ENCODE measurements at places on chromosomes 16 and 17.

DNA sequence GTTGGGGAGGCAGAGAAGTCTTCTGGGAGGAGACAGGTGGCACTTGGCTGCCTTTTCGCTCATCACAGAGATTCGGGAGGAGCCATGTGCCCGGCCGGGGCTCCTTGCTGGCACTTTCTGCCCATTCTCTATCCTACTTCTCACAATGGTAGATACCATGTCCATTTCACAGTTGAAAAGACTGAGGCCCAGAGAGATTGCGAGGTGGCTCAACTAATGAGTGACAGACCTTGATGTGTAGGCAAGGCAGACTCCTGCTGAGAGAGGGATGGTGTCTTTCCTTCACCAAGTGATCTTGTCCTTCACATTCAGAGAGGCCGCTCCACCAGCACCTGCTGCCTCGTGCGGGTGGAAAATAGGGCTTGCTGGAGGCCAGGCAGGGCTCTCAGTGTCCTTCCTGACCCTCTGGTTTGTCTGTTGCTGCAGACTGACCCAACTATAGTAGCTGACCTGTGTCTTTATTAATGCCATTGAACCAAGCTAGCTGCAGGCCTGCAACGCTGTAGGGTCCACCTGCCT, 42.1 kb downstream of the MPRIP start:
- no peak for DNase-seq

DNA sequence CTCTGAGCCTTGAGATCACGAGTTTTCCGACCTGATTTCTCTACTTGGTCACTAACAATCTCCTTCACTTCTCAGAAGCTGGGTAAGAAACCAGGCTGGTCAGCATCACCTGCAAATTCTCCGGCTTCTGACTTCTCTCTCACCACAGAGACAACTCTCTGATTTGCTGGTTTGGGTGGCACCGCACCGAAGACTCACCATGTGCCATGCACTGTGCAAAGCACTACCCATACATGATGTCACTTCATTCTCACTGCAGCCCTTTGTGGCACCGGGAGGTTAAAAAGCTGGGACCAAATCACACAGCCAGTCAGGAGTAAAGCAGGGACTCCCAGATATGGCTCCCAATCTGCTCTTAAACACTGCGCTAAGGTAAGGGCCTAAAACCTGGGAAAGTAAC, 647 bp downstream of the VAC14 start:
- no peak for DNase-seq

- DNase-seq, result no peak
Observed at GRCh38 chr17:27526604-27527002, 70.4 kb downstream of the KSR1 start.

DNA sequence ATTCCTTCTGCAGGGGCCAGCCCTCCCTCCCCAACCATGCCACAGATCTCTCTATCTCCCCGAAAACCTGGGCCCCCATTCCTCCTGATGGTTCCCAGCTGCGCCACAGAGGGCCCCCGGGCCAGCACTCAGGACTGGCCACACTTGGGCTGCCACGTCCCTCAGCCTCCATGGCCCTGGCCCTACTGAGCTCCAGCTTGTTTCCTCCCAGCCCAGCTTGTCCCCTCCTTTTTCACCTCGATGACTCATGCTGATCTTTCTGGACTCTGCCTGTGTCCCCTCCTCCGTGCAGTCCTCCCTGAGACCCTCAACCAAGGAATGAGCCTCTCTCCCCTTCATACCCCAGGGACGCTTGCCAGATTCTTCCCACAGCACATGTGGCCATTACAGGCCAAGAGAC, 10.9 kb upstream of the FAM83G start:
- no peak for DNase-seq

GRCh38 chr16:14486520-14487303, 143.3 kb downstream of the PARN start:
- peak; percentile 78 for DNase-seq

- no peak for DNase-seq
Observed at GRCh38 chr17:61947367-61948078, 19.7 kb upstream of the INTS2 start.

GRCh38 chr17:47301161-47301560, 22.6 kb upstream of the EFCAB13 start:
- no peak for DNase-seq

DNA sequence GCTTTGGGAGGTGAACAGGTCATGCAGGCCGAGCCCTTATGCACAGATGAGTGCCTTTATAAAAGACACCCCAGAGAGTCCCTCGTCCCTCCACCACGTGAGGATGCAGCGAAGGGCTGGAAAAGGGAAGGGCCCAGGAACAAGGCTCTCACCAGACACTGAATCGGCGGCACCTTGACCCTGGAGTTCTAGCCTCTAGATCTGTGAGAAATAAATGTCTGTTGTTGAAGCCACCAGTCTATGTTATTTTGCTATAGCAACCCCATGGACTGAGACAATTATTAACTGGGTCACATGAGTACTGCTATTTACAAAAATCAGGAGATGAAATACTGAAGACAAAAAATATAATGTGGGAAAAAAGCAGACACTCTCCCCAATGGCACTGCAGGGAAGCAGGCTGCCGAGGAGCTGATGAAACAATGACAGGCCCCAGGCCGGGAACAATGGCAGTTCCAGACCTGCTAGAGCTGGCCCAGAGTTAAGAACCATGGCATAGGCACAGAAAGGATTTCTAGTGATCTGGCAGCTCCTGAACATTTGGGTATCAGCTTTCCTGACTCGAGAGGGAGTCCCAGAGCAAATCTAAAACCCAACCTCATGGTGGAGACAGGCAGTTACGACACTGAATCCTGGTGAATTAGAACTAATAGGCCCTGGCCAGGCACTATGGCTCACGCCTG, 17.8 kb upstream of the GGA2 start:
- no peak for DNase-seq

DNA sequence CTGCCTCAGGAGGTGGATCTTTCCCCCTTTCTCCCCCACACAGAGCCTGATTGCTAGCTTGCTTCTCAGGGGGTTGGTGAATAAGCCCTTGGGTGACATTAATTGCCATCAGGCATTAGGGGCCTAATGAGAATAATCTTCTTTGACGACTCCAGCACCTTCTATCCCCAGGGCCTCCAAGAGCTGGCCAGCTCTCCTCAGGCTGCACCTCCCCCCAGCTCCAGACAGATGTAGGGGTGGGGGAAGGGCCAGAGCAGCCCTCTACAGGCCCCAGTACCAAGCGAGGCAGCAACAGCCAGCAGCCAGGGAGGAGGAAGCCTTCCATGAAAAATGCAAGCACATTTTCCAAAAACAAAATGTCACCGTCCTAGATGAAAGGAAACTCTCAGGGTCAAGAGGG, 1.4 kb upstream of the TMEM132E start:
- no peak for DNase-seq

DNA sequence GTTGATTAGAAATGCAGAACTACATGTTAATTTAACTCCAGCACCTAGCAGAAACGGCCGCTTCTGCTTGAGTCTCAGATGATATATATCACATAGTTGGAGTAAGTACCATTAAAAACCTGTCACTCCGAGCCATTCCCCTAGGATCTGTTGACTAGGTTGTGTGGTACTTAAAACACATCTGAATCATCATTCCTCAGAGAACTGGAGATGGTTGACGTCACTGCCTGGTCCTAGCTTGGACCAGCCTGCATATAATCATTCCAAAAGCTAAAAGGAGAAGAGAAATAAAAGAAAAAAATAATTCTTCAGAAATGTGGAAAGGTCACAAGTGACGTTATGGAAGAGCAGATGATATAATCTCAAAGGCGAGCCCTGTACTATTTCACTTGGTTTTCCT, 31.3 kb upstream of the RASL10B start:
- no peak for DNase-seq

- no peak for DNase-seq
Observed at GRCh38 chr16:88943131-88943664, 33.8 kb downstream of the CBFA2T3 start.
